ENCODE measurements at places on chromosomes 5 and 9.
A peak's percentile ranks its signal among the peaks of the same experiment; 100 is the strongest.

GRCh38 chr5:178206166-178207101, 2.1 kb downstream of the HNRNPAB start:
- DNase-seq, result no peak

GRCh38 chr9:4654084-4654483, 8.0 kb upstream of the PLPP6 start:
- no peak for DNase-seq

DNA sequence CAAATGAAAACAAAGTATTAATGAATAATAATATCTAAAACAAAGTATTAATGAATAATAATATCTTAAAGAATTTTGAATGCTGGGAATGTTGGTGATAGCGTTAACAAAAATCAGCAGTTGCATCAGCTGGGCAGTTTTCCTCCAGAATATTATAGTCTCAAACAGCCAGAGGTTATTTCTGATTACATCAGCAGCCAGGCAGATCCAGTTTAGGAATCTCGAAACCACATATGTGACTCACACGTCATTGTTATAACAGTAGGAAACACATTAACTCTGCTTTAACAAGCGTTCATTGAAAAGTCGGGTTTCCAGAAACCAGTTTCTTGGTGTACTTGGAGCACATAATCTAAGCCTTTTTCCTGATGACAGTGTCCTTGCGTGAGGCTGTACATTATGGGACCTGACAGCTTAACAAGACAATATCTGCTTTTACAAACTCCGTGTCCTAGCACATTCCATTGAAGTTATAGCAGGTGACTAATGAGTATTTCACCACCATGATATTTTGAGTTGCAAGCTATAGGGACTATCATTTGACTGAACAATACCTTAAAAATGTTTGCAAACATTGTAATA, 559.5 kb upstream of the KLF4 start:
- DNase-seq, result no peak

- no peak for DNase-seq
These were observed 78.0 kb upstream of the FCN1 start for GRCh38 chr9:134995792-134996120.

GRCh38 chr5:176183321-176184074, 54.7 kb upstream of the SIMC1 start:
- DNase-seq, result no peak

GRCh38 chr5:7751874-7752273, 99.1 kb downstream of the CFAP90 start:
- DNase-seq, result no peak

GRCh38 chr5:172641359-172642050, 442 bp downstream of the NEURL1B start:
- peak; percentile 55 for DNase-seq

DNA sequence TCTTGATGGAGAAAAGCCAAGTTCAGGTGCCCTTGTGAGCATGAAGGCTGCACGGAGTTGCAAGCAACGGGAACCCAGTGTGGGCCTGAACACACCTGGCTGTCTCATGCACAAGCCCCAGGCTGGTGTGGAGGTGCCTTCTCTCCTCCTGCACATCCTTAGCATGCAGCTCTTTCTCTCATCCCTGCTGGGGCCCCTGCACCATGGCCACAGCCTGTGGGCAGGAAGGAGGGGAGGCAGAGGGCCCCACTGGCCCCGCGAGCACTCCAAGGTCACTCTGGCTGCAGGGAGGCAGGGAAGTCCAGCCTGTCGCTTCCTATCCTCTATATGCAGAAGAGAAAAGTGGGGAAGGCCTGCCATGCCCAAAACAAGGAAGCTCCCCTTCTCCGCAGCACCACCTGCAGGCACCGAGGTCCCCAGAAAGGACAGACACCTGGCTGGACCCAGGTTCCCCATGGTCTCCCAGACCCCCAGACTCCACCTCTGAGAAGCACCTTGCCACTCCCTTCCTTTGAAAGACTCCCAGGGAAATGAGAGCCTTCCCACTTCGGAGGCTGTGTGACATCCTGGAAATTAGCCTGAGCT, 18.6 kb downstream of the STKLD1 start:
- DNase-seq, result no peak

DNA sequence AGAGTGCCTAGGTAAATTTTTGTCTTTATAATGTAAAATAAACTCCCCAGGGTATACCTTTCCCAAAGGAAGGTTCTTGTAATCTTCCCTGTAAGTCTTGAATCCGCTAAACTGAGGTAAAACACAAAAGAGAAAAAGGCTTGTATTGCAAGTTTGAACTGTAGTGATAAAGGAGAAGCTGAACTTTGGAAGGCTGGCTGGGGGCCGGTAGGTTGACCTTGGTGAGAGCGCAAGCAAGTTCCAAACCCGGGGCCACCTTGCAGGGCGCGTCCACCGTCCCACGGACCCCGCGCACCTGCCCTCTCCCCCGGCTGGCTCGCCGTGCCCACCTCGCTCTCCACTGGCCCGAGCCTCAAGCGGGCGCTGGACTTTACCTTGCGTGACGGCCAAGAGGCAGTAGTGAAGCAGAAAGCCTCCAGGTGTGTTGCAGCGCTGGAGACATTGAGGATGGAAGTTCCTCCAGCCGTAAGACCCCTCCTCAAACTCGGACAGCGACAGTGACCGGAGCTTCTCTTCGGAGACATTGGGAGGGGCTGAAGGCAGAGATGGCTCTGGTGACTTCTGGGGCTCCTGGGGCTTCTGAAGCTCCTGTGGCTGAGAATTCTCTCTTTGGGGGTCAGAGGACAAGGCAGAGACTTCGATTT, 428 bp downstream of the SLCO4C1 start:
- DNase-seq, result no peak
